RKO (cell line): ENCODE measurements at places on chromosomes 5 and 9.

DNA sequence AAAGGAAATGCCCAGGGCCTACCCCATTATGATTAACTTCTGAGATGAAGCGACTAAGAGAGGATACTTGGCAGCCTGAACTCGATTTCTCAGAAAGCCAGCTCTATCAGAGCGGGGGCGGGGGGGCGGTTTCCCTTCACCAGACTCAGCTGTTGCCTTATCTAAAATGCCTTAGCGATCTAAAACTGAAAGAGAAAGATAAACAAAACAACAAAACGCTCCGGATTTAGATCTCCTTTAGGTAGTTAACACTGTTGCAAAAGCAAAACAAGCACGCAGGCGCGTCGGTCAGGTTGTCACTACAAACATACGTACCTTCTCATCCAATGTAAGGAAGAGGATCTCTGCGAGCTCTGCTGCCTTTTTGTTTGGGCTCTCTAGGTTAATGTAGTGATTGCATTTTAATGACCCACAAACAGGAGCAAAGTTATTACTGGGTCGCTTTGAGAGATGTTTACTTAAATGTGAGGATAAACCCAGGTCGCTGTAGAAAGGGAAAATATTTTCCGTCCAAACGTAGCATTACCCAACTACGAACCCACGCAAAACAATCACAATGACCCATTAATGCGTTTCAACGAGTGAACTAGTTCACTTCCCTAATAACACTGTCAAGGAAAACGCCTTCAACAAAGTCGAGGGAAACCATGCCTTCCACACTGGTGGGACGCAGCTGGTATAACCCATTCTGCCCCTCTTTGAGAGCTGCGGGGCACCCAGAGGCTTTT is 982 bp downstream of the EPB41L4A start:
- no peak for DNase-seq

DNA sequence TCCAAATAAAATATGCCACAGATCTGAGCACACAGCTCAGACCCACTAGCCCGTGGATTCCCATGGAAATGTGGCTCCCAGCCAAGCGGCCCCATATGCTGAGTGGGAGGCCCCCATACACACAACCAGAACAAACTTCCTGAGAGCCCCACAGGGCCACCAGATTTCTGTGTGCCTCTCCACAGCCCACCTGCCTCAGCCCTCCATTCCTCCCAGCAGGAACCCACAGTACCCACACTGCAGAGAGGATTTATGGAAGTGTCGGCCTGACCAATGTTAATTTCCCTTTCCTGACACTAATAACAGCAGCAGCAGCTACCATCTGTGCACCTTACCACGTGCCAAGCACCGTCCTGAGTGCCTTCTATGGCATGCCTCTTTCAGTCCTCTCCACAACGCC is 99.3 kb upstream of the SPOCK1 start:
- DNase-seq, result no peak

DNA sequence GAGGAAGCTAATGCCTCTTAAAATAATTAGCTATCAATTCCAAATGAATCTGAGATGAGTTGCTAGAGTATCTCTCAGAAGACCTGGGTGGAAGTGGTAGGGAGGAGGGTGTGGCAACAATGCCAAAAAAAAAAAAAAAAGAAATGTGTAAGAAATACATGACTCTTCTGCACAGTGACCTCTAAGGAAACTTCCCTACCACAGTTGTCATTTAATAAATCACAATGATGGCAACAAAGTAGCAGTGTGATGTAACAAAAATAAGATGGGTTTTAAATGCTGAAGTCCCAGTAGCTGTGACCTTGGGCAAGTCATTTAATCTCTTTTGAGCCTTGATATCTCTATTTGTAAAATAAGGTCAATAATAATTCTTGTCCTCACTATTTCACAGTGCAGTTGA is 7.2 kb downstream of the FOXD1 start:
- no peak for DNase-seq

GRCh38 chr9:121738968-121739367 is 87.5 kb downstream of the DAB2IP start:
- DNase-seq, result no peak

DNA sequence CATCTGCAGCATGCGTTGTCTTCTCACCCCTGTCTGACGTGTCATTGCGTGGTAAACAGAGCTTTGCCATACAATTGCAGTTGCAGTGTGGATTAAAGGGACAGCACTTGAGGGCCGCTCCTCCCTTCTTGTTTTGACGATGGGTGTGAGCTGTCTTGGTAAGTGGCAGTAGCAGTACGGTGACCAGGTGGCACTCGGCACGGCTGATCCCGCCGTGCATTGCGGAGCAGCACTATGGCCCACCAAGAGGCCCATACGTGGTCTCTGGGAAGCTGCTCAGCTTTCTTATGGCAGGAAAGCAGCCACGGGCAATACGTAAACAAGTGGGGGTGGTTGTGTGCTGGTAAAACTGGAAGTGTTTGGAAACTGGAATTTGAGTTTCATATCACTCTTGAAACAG is 25.1 kb downstream of the EHMT1 start:
- no peak for DNase-seq

DNA sequence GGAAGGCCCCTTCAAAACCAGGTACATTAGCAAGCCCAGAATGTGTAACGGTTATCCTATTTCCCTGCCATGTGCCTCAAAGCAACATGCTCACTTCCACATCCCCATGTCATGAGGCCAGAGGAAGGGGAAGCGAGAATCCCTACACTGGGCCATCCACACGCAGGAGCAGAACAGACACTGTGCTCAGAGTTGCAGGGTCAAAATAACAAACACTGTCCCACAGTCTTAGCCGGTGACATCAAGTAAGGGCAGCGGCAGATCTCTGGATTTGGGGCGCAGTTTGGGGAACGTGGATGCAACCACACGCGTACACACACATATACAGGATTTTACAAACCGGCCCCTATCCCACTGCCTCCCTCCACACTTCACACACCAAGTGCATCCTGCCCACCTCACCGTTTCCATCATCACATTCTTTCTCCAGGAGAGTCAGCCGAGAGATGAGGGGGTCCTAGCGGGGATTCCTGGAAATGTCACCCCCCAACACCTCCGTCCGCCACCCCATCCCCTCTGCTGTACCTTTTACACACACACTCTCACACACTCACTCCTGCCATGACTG is 776 bp downstream of the APBA1 start:
- no peak for DNase-seq

DNA sequence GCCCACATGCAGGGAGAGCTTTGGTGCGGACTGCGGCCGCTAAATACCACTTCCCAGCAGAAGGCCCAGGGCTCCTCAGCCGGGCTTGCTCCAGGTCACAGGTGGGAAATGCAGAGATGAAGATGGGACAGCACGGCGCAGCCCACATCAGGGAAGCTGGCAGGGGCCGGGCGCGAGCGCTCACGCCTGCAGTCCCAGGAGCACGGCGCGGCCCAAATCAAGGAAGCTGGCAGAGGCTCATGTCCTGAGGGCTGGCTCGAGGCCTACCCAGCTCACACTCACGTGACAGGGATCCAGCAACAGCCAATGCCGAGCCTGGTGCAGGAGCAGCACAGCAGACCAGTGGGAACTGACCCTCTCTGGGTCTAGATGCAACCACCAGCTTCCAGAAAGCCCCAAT is 16.3 kb downstream of the LPCAT1 start:
- DNase-seq, result no peak

- DNase-seq, result no peak
Observed at GRCh38 chr5:172841256-172841655, 7.2 kb downstream of the ERGIC1 start.

- DNase-seq, result no peak
Observed at GRCh38 chr9:104984948-104985347, 57.0 kb upstream of the ABCA1 start.

DNA sequence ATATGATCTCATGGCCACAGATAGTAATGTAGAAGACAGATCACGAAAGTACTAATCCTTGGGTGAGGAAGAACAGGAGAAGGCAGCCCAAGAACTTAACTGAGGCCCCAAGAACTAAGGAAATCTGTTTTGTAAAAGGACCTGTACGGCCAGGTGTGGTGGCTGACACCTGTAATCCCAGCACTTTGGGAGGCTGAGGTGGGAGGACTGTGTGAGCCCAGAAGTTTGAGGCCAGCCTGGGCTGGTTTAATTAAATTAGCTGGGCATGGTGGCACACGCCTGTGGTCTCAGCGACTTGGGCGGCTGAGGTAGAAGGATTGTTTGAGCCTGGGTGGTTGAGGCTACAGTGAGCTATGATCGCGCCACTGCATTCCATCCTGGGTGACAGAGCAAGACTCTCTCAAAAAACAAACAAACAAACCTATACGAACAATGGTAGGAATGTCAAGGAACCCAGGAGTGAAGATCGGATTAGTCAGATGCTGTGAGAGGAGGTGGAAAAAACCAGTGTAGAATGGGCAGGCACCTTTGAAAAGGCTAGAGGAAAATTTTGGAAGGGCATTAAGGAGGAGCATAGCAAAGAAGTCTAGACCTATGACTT is 283.8 kb upstream of the DMRT1 start:
- no peak for DNase-seq

DNA sequence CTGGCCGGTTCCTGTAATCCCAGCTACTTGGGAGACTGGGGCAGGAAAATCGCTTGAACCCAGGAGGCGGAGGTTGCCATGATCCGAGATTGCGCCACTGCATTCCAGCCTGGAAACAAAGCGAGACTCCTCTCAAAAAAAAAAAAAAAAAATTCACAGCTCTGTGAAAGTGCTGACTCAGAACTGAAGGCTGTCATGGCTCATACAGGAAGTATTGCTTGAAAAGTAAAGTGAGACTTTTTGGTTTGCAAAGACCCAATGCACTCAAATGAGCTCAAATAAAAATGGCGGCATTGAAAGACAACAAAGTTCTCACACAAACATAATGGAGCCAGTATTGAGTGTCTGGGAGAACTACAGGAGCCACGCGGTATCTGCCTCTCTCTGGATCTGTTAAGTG is 202.1 kb downstream of the FBXL7 start:
- no peak for DNase-seq

DNA sequence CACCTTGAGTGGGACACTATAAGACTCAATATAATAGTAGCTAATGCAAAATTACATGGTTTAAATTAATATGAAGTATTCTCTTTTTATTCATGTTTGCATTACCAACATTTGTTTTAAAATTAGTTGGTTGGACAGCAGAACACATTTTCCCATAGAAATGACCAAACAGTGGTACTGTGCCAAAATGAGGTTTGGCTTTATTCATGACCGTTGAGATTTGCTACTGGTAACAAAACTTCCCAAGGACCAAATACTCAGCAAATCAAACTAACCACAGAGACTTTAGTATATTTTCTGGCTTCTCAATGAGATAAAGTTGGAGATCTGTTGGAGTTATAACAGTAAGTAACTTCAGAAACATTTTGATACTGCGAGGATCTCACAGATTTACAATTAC is 637.8 kb upstream of the MEF2C start:
- DNase-seq, result no peak

DNA sequence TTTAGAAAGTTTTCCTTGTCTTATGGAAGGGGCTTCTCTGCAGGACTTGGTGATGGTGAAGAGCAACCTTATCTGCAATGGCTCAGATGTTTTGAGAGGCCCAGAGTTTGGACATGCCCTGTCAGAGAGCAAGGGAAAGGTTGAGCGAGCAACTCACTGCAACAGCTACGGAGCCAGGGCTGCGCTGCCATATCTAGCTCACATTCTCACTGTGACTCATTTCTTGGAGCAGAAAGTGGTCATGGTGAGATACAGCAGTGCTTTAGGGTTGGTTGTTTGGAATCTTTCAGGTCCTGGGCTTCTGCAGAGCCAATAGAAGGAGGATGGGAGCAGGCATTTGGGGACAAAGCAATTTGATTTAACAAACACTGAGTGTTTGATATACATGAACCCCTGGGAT is 12.3 kb downstream of the GLRA1 start:
- no peak for DNase-seq

DNA sequence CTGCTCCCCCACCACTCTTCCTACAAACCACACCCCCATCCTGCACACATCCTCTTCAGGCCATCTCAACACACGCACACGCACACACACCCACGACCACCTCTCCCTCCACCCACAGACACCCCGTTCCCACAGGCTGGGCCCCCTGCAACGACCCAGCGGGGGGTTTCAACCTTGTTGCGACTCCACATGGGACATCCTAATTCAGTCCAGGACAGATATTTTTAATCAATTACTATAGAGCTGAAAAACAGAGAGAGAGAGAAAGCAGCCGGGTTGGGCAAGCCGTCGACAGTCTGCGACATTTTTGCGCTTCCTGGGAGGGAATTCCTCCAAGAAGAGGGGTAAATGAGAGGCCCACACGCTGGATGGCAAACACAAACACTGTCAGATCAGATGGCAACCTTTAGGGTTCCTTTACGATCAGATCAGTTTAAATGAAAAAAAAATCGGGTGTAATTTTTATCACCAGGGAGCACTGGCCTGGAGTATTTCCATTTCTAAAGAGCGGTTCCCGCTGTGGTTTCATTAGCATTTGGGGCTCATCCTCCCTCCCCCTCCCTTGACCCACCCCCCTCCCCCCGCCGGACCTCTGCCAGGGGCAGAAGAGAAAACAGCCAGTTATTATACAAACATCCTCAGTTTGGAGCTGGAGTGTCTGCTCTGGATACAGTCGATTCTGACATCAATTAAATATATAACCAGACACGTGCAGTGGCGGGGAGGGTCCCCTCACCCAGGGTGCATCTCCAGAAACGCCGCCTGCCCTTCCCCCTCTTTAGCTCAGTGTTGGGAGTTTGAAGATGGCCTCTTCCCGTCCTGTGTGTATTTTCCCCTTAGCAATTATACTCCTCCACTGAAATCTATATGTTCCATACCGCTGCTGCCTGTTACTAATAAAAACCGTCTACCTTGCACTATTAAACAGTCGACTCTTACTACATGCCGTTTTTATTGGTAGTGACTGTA is 2.3 kb upstream of the IRX2 start:
- no peak for DNase-seq

DNA sequence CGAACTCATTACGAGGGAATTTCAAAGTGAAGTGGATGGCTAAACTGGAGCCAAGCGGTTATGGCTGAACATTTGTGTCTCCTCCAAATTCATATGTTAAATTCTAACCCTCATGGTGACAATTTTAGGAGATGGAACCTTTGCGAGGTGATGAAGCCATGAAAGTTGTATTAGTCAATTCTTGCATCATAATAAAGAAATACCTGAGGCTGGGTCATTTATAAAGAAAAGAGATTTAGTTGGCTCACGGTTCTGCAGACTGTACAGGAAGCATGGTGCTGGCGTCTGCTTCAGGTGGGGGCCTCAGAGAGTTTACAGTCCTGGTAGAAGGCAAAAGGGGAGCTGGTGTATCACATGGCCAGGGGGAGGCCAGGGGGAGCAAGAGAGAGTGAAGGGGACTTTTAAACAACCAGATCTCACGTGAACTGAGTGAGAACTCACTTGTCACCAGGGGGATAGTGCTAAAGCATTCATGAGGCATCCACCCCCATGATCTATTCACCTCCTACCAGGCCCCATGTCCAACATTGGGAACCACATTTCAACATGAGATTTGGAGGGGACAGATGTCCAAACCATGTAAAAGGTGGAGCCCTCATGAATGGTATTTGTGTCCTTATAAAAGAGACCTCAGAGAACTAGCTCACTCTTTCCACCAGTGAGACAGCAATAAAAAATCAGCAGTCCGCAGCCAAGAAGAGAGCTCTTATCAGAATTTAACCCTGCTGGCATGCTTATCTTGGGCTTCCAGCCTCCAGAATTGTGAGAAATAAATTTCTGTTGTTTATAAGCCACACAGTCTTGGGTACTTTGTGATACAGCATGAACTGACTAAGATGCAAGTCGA is 143.4 kb downstream of the MTRR start:
- DNase-seq, result no peak

- DNase-seq, result no peak
Observed at GRCh38 chr9:16433494-16433893, 437.0 kb downstream of the BNC2 start.
